ENCODE measurements at places on chromosomes 6 and 20.

DNA sequence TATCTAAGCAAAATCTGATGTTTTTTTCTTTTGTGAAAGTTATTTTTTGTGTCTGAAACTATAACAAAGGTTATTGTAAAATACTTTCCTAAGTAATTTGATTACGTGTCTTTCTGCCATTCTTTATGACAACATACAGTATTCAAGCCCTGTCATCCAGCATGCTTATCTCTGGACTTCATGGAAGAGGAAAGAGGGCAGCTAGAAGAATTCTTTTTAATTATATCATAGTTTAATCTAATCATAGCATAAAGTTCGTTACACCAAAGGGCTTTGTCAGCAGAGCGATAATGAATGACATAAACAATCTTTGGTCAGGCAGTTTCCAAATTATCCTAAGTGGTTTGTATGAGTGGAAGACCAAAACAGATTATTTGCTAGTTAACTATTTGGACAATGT is 3.5 kb downstream of the ENPP3 start:
- no peak for DNase-seq

- DNase-seq, result no peak
These were observed 298.6 kb downstream of the UBE3D start for GRCh38 chr6:82767037-82767436.

DNA sequence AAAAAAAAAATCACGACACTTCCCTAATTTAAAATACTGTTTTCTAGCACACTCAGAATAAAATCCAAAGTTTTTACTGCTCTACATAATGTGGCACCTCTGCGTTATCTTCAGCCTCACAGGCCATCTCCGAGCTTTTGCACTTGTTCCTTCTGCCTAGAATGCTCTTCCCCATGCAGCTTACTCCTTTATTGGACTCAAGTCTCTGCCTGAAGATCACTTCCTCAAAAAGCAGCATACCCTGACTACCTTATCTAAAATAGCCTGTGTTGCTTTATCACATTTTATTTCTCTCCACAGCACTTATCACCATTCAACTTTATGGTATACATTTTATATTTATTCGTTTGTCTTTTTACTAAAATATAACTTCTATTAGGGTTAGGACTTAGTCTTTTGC is 2.3 kb downstream of the ZNF322 start:
- DNase-seq, result no peak

DNA sequence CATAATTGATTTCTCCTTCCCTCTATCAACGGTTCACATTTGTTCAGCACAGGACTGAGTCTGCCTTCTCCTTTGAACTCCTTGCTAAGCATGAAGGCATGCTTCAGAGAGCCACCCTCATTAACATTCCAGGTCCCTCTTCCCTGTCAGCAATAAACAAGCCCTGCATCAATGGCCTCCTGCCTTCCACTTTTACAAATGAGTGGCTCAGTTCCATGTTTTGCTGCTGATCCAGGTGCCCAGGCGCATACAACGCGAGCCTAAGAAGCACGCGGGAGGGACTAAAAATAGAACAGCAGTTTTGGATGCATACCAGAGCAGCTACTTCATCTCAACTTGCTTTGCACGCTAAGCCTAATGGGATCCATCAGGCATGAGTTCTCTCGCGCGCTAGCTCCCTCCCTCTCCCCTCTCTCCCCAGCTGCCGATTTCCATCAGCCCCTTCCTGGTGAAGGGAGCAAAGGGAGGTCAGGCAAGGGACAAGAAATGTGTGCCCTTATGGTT is 53.4 kb downstream of the TRAF3IP2 start:
- no peak for DNase-seq

GRCh38 chr20:44463466-44463865 is 12.2 kb upstream of the TTPAL start:
- no peak for DNase-seq

GRCh38 chr6:114739656-114740055 is 396.8 kb upstream of the HS3ST5 start:
- DNase-seq, result no peak

DNA sequence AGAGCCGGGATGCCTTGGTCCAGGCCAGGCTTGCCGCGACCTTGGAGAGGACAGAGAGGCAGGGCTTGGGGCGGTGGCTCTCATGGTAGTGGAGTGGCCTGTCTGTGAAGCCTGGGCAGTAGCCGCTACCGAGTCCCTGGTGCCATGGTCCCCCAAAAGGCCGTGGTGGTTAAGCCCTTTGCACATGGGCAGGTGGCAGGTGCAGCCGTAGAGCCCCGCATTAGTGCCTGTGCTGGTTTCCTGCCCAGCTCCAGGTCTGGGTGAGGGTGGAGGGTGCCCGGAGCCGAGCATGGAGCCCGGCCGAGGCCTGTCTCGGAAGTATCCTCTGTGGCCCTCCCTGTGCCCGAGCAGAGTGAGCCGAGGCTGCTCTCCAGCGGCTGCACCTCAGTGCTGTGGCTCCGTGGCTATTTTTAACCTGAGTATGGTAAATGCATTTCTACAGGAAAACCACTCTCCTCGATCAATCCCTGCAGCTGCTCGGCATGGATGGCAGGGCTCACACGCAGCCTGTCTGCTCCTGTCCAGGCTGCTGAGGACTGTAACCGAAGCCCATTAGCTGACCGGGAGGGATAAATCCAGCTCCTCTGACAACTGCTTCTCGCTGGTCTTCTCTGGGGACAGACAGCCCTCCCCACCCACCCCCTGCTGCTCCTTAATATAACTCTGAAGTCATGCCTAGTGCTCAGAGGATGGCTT is 36.3 kb upstream of the GATA5 start:
- DNase-seq, result no peak

DNA sequence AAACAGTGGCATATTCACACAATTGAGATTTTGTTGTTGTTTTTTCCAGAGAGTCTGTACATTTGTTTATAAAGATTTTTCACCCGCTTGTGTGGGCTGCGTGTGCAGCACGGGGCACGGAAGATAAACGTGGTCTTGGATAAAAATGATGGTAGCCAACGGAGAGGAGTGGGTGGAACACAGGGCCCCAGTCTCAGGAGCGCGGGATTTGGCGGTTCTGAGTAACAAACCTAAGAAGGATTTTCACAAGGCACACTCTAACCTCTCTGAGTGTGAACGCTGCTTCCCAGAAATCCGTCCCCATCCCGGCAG is 3.6 kb upstream of the BNIP5 start:
- no peak for DNase-seq

DNA sequence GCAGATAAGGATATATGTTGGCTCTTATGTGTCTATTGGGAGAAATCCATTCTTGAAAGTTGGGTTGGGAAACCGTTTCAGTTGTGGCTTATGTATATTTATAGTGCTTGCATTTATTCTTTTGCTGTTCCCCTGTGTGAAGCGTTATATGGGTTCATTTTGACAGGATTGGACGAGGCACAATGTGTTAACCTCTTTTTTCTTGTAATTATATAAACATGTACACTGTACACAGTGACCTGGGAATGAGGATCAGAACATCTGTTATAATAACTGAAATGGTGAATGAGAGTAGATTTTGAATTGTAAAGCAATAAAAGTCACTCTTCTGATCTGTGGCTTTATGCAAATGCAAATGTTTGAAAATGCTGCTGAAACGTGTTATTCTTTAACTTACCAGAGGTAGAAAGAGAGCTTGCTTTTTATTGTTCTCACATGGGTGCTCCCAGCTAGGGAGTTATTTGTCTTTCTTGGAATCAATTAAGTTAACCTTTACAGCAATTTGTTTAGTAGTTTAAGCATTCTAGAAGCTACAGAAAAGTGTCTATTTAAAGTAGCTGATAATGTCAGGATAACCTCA is 213.7 kb downstream of the GRIK2 start:
- DNase-seq, result no peak
